Temporal lobe (tissue), 4 donors: ENCODE measurements at places on chromosomes 3 and 15. TPM values are rescaled to one million over a fixed set of nuclear protein-coding genes. Genes with fewer than 3 reads are reported as not detected.

The SLC15A2 gene
- 9.3 TPM for total RNA-seq

The CCDC9B gene
- total RNA-seq: 1.5 TPM

The ZNF502 gene
- total RNA-seq: 10.8 TPM

The SPINT1 gene
- 1.5 TPM for total RNA-seq

The PRRT3 gene
- 2.5 TPM for total RNA-seq

The OXTR gene
- total RNA-seq: 0.74 TPM

The GOLGA6L9 gene
- 7.9 TPM for total RNA-seq

The CHL1 gene
- total RNA-seq: 896 TPM

The CCDC54 gene
- 0.25 TPM for total RNA-seq

The MEGF11 gene
- total RNA-seq: 5.2 TPM

The INKA1 gene
- 6.4 TPM for total RNA-seq

The LDHAL6B gene
- total RNA-seq: not detected

The TRIM59 gene
- 6.6 TPM for total RNA-seq

The EXD1 gene
- total RNA-seq: 0.25 TPM

The ADAMTSL3 gene
- 16.2 TPM for total RNA-seq

The LEKR1 gene
- total RNA-seq: 0.98 TPM

The ILDR1 gene
- total RNA-seq: not detected

The ZBBX gene
- total RNA-seq: 3.9 TPM

The THRB gene
- 54.1 TPM for total RNA-seq

The MYH15 gene
- 0.25 TPM for total RNA-seq

The PSTPIP1 gene
- not detected for total RNA-seq

The CDHR4 gene
- under 0.01 TPM for total RNA-seq

The TMF1 gene
- 30.0 TPM for total RNA-seq

The MRAS gene
- 63.9 TPM for total RNA-seq

The KLHL6 gene
- 0.49 TPM for total RNA-seq

The GPR149 gene
- 1.7 TPM for total RNA-seq

The PARP3 gene
- total RNA-seq: 5.9 TPM

The VPS18 gene
- 21.6 TPM for total RNA-seq

The LYZL4 gene
- not detected for total RNA-seq

The FRMD4B gene
- total RNA-seq: 49.9 TPM

The GP5 gene
- under 0.01 TPM for total RNA-seq

The RTP3 gene
- total RNA-seq: not detected

The CD86 gene
- total RNA-seq: 1.2 TPM

The TTC21A gene
- total RNA-seq: 2.0 TPM

The BOC gene
- 8.1 TPM for total RNA-seq

The DUOX1 gene
- total RNA-seq: not detected

The KIF15 gene
- total RNA-seq: 6.4 TPM

The GP9 gene
- total RNA-seq: 0.25 TPM

The COLQ gene
- total RNA-seq: 1.7 TPM

The GOLGA6L10 gene
- total RNA-seq: 6.4 TPM

The PLSCR2 gene
- not detected for total RNA-seq

The HYKK gene
- total RNA-seq: 0.49 TPM

The GCNT3 gene
- total RNA-seq: under 0.01 TPM

The CDAN1 gene
- 16.2 TPM for total RNA-seq

The ISLR gene
- total RNA-seq: 12.0 TPM

The KBTBD8 gene
- 9.8 TPM for total RNA-seq

The HESX1 gene
- total RNA-seq: 0.25 TPM

The ITIH1 gene
- not detected for total RNA-seq

The CADM2 gene
- total RNA-seq: 63.7 TPM
